ENCODE measurements at places on chromosomes 16 and 17. TPM values are rescaled to one million over a fixed set of nuclear protein-coding genes. Genes with fewer than 3 reads are reported as not detected.

Gene C16orf96
- polyA plus RNA-seq: 0.30 TPM

Gene SLC52A1
- polyA plus RNA-seq: not detected

Gene DLX3
- 0.42 TPM for polyA plus RNA-seq

Gene XAF1
- polyA plus RNA-seq: 12.8 TPM

Gene DBNDD1
- 6.2 TPM for polyA plus RNA-seq

Gene EIF4A3
- 37.2 TPM for polyA plus RNA-seq

Gene AOC2
- polyA plus RNA-seq: 0.77 TPM

Gene PIPOX
- 2.9 TPM for polyA plus RNA-seq

Gene KRTAP9-4
- polyA plus RNA-seq: not detected

Gene CFAP97D1
- polyA plus RNA-seq: not detected

Gene HSF4
- polyA plus RNA-seq: 330 TPM

Gene TBC1D3K
- polyA plus RNA-seq: not detected

Gene SKAP1
- 3.2 TPM for polyA plus RNA-seq

Gene CPHXL2
- not detected for polyA plus RNA-seq

Gene CCL22
- not detected for polyA plus RNA-seq

Gene MYCBPAP
- polyA plus RNA-seq: 1.7 TPM

Gene CNP
- polyA plus RNA-seq: 34.4 TPM

Gene TBC1D16
- polyA plus RNA-seq: 14.9 TPM

Gene RND2
- polyA plus RNA-seq: 1.1 TPM

Gene TEX19
- not detected for polyA plus RNA-seq

Gene CRYM
- polyA plus RNA-seq: not detected

Gene KCNAB3
- 4.7 TPM for polyA plus RNA-seq

Gene TMIGD1
- not detected for polyA plus RNA-seq

Gene CCL23
- 0.46 TPM for polyA plus RNA-seq

Gene BBS2
- polyA plus RNA-seq: 50.4 TPM

Gene COL1A1
- polyA plus RNA-seq: 10.4 TPM

Gene ACSM2A
- not detected for polyA plus RNA-seq

Gene CPNE2
- 14.8 TPM for polyA plus RNA-seq

Gene ARL5C
- polyA plus RNA-seq: 1.0 TPM

Gene ASGR2
- polyA plus RNA-seq: 0.46 TPM

Gene KATNB1
- 14.1 TPM for polyA plus RNA-seq

Gene CD300E
- polyA plus RNA-seq: 0.27 TPM

Gene ABCC12
- not detected for polyA plus RNA-seq

All from pancreas (tissue), 10 donors.